ENCODE measurements at places on chromosomes 11 and 22.

DNA sequence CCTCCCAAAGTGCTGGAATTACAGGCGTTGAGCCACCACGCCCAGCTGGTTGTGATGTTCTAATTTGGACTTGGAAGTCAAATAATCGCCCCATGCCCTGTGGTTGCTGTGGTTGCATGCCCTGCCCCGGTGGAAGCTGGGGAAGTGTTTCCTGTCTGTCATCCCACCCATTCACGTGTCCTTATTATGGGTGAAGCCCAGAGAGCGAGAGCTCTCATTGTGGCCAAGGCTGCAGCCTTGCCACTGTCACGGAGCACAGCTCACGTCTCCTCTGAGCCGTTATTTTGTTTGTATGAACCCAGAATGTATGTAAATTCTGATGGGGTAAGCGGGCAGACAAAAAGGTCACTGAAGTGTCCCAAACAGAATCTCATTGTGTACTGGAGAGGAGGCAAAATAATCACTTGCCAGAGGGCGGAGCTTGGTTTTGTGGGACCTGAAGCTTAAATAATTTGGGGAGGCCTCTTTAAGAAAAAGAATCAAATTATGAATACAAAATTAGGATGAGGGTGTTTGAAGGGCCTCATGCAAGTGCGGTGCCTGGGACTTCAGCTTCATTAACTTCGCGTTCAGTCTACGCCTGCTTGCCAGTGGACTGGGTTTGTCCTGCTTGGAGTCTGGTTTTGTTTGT lies 25.8 kb upstream of the TREH start:
- DNase-seq, result no peak

DNA sequence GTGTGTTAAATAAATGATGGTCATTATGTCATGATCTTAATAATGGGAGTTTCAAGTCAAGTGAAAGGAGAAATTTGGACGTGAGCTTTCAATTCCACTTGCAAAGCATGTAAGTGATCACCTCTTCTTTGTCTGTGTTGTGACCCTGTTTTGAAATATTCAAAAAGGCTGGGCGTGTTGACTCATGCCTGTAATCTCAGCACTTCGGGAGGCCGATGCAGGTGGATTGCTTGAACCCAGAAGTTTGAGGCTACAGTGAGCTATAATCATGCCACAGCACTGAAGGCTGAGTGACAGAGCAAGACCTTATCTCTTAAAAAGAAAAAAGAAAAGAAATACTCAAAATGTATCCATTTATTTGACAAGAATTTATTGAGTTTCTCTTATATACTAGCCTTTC lies 32.9 kb upstream of the EED start:
- no peak for DNase-seq

DNA sequence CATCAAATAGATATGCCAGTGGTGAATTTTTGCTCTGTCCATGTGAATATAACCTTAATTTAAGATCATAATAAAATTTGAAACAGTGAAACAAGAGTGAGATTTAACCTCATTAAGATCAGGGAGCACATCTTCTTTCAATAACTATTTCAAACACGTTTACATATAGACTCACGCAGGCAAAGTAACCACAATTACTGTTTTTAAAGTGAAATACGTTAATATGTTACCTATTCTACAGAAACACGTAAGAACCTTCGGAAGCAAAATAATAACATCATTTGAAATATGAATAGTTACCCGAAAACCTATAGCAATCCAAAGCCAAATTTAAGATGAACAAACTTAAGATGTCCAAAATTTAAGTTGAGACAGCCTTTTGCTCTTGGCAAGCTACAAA lies 136.2 kb upstream of the ZC3H12C start:
- no peak for DNase-seq

GRCh38 chr22:44938886-44939285 lies 70.9 kb downstream of the PHF21B start:
- DNase-seq, result no peak

- no peak for DNase-seq
These were observed 572.4 kb downstream of the CNTN5 start for GRCh38 chr11:99593197-99593596.

DNA sequence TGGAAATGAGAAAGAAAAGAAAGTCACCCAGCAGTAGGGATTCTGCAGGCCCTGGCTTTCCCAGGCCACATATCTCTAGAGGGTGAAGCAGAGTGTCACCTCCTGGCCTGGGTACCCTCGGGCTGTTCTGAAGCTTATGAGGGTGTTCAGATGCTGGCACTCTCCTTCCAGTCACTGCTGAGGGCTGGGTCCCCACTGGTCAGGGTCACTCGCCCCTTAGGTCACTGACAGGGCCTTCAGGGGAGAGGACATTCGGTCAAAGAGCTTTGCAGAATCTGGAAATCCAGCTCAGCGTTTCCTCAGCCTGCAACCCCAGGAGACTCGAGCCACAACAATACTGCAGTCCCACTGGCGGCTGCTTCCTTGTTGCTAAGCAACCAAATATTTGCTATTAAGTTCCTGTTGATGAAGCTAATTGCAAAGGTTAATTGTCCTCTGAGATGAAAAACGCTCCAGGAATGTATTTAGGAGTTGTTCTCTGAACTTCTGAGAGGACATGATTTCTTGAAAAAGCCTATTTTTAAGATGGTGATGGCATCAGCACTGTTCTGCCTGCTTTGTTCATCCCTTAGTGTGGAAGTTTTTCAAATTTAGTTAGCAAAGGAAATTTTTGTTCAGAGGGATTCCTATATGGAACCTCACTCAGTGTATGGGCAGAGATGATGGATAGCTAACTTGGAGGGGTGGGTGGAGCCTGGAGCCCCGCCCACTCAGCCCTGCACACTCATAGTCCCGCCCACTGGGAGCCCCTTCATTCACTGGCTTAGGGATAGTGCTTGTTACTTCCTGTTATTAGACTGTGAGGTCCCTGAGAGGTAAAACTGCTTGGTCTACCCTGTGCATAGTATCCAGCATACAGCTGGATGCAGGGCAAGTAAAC lies 109.2 kb downstream of the CSNK2A3 start:
- DNase-seq, result no peak
